ENCODE measurements at places on chromosomes 6 and 20.

- DNase-seq: no peak
Observed at GRCh38 chr6:83151114-83151513, 42.0 kb downstream of the PGM3 start.

- no peak for DNase-seq
Observed at GRCh38 chr6:137303441-137303840, 84.3 kb upstream of the IFNGR1 start.

- DNase-seq: no peak
Observed at GRCh38 chr6:166308769-166309589, 787 bp upstream of the PRR18 start.

DNA sequence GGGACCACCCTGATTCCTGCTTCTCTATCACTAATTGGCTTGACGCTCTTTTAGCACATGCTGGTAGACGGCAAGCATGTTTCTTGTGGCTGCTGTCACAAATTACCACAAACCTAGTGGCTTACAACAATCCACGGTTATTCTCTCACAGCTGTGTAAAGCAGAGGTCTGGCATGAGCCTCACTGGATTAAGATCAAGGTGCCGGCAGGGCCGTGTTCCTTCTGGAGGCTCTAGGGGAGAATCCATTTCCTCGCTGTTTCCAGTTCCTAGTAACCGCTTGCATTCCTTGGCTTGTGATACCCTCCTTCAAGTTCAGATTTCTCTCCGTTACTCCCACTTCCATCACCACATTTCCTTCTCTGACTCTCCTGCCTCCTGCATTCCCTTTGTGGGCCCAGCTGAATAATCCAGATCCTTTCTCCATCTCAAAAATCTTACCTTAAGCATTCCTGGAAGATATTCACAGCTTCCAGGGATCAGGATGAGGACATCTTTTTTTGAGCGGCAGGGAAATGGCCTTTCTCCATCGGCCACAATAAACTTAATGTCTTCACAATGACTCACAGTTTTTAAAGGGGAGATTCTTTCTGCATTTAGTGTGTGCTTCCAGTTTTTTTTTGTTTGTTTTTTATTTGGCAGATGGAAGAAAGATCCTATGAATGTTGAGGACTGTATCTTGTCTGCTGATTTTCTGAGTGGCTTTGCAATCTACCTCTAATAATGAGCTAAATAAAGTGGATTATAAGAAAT lies 39.9 kb downstream of the BMP6 start:
- DNase-seq: no peak

GRCh38 chr20:9078826-9079731 lies 10.2 kb downstream of the PLCB4 start:
- no peak for DNase-seq

GRCh38 chr20:22924046-22924737 lies 110.9 kb upstream of the SSTR4 start:
- DNase-seq: no peak

DNA sequence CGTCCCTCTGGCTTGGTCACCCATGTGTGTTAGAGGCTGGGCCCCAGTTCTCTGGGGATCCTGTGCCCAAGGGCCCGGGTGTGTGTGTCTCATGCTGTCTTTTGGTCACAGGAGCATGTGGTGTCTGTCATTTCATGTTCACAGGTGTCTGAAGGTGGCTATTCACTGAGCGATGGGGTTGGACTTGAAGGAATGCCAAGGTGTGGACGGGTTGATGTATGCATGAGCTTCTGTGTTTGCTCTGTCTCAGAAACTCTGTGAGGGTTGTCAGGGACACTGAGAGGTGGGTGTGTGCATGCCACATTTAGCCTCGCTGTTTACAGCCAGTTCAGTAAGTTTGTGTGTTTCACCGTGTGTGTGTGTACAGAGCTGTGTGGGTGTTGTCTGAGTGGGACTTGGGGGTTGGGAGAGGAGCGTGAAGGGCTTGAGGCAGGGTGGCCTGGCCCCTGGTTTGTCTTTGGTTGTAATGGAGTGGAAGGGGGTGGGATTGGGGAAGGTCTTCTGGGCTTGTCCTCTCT lies 1.2 kb downstream of the DDR1 start:
- no peak for DNase-seq

- no peak for DNase-seq
Observed at GRCh38 chr6:9523462-9523861, 891.4 kb downstream of the TFAP2A start.

- no peak for DNase-seq
Observed at GRCh38 chr6:118187568-118188164, 280.6 kb downstream of the SLC35F1 start.

DNA sequence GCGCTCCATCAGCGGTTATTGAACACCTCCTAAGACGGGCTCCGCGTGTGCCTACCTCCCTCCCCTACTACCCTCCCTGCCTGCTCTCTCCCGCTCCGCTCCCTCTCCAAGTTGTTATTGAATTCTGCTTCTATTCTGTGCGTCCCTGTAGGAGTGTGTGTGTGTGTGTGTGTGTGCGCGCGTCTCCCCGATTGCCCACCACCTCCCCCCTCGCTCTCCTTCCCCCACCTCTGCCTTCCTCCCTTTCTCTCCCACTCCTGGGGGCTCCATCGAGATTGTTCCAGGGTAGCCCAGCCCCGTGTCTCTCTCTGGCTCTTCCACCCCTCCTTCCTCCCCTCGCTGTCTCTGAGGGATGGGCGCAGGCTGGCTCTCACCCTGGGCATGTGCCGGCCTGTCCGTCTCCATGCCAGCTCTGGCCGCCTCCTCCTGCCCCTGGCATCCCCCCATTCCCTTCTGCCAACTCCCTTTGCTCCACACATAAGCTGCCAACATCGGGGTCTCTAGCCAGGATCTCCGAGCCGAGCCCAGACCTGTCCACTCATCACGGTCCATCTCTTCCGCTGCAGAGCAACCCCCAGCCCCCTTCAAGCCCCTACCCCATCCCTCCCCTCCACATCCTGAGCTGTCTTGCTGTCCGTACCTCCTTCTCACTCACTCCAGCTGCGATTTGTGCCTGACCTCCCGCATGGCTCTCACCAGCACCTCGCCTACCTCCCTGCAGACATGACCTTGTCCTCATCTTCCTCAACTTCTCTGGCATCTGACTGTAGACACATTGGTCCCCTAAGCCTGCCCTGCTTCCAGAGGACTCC lies 68.5 kb downstream of the SRC start:
- DNase-seq: no peak

GRCh38 chr6:56434606-56435005 lies 187.2 kb upstream of the COL21A1 start:
- no peak for DNase-seq

GRCh38 chr6:130223508-130223907 lies 757 bp upstream of the SAMD3 start:
- DNase-seq: peak; percentile 20

GRCh38 chr6:74578339-74578738 lies 627.5 kb downstream of the COL12A1 start:
- DNase-seq: no peak

DNA sequence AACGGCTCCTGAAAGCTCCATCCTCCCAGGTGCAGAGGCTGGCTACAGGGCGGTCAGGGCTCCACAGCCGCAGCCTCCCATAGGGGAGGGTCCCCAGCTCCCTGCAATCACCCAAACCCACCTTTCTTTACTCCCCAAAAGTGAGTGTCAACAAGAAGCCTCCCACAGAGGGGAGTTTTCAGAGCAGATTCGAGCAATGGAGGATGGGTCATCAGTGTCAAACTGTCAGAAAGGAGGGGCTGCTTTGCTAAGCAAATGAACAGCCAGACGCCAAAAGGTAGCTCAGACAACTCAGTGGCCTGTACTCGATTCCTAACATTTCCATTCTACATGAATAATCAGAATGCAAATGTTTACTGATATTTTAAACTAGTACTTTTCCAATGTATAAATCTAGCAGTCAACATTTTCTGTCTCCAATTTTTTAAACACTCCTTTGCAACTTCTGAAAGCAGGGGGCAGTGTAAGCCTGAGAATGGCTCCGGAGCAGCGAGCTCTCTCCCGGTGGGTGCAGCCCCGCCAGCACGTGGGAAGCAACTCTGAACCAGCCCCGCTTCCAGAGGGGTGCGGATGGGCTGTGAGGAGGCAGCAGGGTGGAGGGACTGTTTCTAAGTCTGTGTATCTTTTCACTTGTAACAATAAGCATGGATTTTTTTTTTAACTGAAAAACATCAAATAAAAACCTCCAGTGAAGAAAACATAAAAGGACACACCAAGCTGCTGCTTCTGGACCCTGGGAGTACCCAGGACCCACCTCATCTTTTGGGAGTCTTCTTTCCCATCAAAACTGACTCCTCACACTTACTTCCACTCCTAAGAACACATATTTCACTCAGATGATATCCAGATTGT lies 54.9 kb downstream of the TAF4 start:
- DNase-seq: peak; percentile 80

DNA sequence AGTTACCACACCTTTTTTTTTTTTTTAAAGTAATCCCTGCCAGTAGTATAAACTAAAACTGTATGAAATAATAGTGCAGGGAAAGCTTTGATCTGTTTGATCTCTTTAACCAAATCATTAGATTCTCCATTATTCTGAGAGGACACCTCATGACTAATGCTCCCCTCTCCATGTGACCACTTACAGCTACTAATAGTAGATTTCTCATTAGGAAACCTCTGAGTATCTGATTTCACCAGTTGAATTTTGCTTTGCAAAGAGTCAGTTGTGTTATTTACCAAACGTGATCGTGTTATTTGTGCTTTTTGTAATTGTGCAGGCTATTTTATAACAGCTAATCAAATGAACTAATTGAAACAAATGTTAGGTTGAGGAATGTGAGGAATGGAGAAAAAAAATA lies 12.5 kb downstream of the CASP8AP2 start:
- no peak for DNase-seq

DNA sequence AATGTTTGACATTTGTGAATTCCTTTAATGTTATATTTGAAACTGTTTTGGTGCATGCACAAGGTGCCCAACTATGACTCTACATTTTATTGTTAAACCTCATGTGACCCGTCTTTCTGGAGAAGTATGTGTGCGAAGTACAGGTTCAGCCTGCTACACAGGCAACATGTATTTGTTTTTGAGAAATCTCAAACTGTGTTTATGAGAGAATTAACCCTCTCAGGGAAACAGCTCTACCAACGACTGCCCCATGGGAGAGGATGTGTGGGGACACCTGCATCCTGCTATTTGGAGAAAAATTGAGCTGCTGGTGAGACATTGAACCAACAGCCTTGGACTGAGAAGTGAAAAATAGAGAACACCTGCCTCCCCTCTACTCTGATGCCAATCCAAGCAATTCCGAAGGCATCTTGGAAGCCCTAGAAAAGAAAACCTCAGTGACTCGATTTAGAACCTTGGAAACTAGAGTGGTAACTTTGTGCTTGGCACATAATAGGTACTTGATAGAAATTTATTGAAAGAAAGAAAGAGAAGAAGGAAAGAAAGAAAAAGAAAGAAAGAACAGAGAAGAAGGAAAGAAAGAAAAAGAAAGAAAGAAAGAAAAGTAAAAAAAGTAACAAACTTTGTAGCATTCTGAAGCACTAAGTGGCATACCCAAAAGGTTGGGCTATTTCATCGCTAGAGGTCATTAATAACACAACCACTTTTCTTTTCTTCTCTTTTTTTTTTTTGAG lies 2.9 kb upstream of the AKAP12 start:
- DNase-seq: no peak

DNA sequence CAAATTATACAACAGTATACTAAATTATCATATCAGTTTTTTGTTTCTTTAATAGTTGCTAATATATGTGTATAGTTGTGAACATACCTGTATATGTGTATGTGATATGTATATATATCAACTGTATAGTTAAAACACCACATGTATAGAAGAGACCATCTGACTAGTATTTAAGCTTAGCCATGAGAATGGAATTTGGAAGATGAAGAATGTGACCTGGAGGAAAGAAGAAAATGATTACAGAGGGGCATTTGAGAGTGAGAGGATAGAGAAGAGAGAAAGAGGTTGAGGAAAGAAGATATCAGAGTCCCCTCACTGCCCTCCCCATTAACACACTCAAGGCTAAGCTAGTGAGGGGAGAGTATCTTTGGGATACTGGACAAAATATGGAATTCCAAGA lies 335.9 kb downstream of the BCKDHB start:
- no peak for DNase-seq

GRCh38 chr6:69421269-69421668 lies 375.5 kb downstream of the LMBRD1 start:
- DNase-seq: no peak

DNA sequence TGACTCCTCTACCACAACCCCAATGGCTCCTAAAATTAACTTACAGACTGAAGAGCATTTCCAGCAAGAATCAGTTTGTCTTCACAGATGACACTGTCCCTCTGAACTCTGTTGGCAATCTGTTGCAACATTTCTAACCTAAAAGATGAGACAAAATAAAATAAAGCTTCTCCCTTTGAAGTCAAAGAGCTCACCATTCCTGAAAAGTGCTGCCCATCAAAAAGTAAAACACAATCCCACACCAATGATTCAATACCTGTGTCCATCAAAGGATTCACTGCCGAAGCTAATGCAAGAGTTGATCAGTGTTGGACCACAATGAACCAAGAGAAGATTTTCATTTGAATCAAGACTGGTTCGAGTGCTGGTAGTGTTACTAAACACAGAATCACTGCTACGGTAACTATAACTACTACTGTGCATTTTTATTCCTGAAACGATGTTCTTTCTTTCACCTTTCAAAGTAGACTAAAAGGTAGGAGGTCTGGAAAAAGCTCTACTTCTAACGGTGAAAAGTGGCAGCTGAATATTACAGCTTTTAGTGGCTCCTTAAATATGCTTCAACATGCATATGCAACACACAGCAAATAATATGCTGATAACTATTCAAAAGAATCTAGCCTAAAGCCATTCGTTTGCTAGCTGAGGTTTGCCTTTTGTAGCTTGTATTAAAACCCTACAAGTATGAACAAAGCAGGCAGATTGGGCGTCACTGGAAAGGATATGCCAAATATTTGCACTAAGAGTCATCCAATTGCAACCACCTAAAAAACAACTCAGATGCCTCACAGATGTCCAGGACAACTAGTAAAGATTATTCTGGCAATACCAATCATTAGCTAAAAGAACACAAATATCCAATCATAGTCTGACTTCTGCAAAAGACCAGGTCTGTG lies at the start of gene DST:
Gene DST, minus strand, starts transcription at position 524 of the 896 bp plus-strand sequence.
- no peak for DNase-seq

- DNase-seq: no peak
Observed at GRCh38 chr6:117276778-117277316, 11.5 kb downstream of the VGLL2 start.

DNA sequence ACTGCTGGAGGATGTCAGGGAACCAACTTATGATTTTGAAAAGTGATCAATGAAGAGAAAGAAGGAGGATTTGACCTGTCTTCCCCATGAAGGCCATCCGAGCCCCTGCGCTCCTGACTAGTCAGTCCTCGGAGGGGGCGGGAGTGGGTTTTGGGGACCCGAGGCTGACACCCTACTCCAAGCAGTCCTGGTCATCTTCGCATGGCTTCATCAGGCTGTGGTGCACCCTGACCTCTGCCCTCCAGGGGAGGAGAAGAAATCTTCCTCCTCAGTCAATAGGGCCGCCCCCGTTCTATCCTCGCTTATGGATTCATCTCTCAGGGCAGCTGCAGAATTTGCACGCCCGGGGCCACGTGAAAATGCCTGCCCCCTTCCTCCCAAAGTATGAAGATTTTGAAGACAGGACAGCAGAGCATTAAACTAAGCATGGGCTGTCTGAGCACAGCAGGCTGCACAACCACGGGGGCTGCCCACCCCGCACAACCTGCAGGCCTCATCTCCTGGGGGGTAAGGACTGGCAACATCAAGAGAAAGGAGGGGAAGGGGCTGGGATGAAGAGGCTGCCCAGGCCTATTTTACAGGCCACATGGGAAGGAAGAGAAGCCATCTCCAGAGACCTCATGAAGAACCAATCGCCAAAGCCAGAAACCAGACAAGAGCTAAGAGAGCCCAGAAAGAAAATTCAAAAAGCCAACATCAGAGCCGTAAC lies 138.1 kb upstream of the PHACTR3 start:
- DNase-seq: no peak
